Suppressor macrophage treated with lipopolysaccharide for 1 hour (primary cell): ENCODE measurements at places on chromosomes 7 and 10.

DNA sequence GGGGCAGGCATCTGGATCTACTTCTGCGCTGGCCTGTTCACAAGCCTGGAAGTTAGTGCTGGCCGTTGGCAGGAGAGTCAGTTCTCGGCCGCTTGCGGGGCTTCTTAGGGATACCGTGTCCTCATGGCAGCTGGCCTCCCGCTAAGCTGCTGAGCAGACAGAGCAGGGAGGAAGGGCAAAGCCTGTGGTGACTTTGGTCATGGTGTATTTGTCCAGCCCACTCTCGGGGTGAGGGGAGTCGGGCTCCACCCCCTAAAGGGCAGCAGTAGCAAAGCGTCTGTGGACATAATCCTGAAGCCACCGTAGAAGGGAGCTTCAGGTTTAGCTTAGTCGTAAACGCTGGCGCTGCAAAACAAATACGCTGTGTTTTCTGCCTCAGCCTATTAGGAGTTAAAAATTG, 12.2 kb downstream of the UBE3C start:
- DNase-seq = no peak

GRCh38 chr7:120441850-120442249, 168.9 kb downstream of the KCND2 start:
- no peak for DNase-seq

GRCh38 chr10:47336387-47337134, 11.6 kb upstream of the RBP3 start:
- no peak for DNase-seq

DNA sequence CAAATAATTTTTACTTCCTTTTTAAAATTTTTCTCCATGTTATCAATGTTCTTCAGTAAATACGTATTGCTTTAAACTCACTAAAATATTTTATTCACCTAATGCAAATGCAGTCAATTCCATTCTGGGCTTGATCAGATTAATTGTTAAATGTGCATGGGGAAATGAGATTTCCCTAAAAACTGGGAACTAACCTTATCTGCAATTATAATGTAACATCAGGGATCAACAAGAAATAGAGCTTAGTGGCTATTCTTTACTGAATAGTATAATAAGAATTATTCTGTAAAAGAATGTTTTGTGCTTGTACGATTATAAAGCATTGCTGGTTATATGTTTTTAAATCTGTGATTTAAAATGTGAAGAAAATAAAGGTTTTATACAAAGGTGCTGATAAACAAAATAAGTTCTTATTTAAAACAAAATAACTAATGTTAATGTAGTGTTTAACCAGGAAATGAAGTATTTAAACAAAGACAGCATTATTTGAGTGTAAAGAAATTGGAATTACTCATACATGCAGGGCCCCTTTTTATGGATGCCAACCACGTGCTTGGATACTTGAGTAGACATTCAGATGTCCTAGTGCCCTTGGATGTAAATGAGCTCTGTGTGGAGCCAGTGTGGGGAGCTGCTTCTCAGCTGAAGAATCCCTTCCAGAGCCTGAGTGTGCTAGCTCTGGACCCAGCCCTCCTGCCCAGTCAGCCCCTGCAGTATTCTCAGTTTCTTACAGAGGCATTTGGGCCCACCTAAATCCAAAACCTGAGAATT, 84.2 kb downstream of the REEP3 start:
- DNase-seq = no peak

GRCh38 chr10:124944982-124945381, 3.1 kb downstream of the ZRANB1 start:
- DNase-seq = no peak

- no peak for DNase-seq
These were observed 45.9 kb downstream of the CREM start for GRCh38 chr10:35172574-35172973.

GRCh38 chr10:12194752-12195271, 879 bp downstream of the NUDT5 start:
- peak; percentile 41 for DNase-seq

DNA sequence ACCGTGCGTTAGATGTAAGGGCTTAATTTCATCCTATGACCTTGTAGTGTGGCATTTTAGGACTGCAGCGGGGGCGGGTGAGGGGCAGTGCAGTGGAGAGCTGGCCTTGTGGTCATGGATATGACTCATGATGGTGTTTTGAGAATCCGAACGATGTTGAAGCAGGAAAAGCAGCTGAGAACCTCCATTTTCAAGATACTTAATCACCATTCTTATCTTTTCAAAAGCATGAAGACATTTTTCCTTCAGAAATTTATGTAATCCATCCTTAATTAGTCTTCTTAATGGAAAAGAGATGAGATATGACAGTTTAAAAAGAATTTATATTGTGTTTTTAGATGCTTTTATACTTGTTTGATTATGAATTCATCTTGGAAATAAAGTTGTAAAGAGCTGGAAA, 9.6 kb downstream of the ATP5F1C start:
- DNase-seq = no peak

DNA sequence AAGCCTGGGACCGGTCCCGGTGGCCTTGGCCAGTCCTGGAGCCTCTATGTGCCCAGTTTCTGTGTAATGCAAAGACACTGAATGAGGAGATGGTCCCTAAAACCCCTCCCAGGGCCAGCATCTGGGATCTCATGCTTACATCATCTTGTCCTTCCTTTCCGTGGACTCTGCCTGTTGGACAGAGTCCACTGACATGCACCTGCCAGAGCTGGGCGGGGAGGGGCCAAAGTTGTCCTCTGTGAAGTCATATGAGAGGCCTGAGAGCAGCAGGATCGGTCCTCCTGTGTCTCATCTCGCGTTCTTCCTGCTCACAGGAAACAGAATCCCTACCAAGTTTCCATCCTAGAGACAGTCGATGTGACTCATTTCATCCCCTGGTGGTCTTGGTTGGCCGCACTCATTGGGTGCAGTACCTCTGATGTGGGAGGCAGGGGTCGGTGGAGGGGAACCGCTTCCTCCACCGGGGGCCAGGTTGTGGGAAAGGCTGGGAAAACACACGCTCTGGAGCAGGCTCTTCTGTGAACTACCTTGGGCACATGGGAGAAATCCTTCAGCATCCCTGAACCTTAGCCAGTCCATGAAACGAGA, 389.6 kb upstream of the PODXL start:
- no peak for DNase-seq

DNA sequence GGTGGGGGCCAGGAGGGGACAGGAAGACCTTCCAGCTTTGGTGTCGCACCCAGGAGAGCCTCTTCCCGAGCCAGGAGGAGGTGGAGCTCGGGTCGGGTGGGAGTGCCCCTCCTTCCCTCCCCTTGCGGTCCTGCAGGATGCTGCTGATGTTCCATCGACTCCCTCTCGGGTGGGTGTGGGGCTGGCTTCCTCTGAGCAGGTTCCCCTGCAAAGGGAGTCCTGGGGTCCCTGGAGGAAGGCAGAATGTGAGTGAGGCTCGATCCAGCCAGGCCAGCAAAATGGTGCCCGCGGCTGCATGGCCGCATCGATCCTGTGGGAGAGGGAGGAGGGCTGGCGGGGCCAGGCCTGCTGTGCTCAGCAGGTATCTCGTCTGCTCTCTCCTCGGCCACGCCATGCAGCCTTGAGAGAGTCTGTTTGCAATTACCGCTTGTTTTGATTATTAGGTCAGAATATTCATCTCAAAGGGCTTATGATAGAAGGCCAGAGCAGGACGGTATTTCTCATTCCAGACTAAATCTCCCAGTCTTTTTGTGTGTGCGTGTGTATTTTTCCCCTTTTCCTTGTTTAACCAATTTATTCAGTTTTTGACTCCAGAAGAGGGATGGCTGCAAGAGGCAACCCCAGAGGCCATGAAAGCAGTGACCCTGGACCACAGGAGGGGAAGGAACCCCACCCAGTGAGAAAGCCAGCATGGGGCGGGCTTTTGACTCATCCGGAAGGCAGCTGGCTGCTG, 137.3 kb upstream of the ZMIZ1 start:
- DNase-seq = no peak

DNA sequence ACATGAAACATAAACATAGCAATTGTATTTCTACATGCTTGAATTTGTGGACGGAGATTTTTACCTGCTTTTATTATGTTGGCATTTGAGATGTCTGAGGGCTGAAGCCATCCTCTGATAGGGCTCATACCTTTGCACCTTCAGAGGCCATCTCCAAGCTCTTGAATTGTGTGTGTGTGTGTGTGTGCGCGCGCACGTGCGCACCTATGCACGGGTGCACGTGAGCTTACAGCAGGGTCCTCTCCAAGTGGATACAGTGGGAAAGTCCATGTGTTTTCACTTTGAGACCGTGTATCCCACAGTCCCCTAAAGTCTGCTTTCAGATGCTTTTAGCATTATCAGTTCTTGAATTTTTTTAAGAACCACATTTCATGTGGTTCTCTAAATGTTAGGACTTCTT, 178.6 kb downstream of the RAB11FIP2 start:
- no peak for DNase-seq

DNA sequence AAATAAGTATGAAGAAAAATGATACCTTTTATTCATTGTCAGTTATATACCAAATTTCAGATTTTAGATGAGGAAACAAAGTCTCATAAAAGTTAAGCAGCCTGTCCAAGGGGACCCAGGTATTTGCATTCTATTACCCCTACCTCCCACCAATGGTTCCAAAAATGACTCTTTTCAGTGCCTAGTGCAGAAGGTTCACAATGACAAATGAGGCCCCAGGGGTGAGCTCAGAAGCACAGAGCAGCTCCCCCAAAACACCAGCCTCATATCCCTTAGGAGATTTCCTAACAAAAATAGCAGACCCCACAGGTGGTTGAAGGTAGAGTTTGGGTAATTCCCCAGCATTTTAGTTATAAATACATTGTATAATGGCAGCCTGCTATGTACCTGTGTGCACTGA, 168.6 kb downstream of the REEP3 start:
- DNase-seq = no peak

- no peak for DNase-seq
These were observed 162.3 kb downstream of the ZNF33B start for GRCh38 chr10:42476101-42476500.

GRCh38 chr7:127245002-127245401, 7.7 kb downstream of the GRM8 start:
- DNase-seq = no peak

- no peak for DNase-seq
These were observed 699.4 kb upstream of the GALNT17 start for GRCh38 chr7:70432567-70433001.

DNA sequence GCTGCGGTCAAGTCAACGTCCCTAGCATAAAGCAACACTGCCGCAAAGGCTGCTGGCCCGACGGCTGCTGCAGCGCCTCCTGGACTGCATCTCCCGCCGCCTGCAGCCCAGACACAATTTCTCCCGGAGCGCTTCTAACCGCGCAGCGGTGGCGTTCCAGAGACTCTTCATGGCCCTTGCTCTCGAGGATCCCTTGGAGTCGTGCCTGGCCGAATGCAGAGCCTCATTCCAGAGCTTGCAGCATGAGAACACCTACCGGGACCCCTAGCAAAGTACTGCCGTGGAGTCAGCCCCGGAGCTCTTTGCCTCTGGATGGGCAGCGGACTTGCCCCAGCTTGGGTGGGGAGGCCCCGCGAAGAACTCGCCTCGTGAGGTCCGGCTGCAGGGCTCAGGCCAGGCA, 79.7 kb upstream of the ZNF32 start:
- no peak for DNase-seq

- no peak for DNase-seq
These were observed 23.7 kb upstream of the LIMK1 start for GRCh38 chr7:74059681-74060588.

GRCh38 chr10:2990764-2991163, 76.6 kb upstream of the PFKP start:
- DNase-seq = no peak

- no peak for DNase-seq
These were observed 10.2 kb downstream of the LMTK2 start for GRCh38 chr7:98116656-98117461.

GRCh38 chr10:96826438-96826837, 5.7 kb upstream of the LCOR start:
- DNase-seq = no peak

- no peak for DNase-seq
These were observed 23.0 kb upstream of the SVIL start for GRCh38 chr10:29657719-29658274.

DNA sequence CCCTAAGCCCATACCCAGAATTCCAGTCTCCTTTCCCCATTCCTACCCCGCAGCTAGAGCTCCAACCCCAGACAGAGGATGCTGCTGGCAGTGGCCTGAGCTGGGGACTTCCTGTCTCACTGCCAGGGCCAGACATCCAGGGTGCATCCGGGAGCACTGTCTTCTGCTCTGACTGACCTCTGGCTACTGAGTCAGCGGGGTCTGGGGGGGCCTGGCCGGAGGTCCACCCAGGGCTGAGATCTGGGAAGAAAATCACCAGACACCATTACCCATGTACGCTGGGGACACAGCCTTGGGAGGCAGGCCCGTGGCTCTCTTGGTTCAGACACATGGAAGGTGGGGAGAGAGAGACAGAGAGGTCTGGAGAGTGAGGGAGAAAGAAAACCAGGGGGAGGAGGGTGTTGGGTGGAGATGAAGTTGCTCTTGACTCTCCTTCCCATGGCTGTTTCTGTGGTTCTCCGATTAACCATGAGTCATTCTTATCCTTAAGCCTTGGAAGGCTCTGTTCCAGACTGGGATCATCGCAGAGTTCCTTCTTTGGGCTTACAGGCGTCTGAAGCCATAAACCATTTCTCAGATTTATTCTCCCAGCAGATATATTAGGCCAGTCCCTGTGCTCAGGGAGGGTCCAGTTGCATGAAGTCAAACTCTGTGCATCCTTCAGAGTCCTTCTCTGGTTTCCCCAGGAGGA, 23.6 kb downstream of the TSPAN15 start:
- DNase-seq = no peak

DNA sequence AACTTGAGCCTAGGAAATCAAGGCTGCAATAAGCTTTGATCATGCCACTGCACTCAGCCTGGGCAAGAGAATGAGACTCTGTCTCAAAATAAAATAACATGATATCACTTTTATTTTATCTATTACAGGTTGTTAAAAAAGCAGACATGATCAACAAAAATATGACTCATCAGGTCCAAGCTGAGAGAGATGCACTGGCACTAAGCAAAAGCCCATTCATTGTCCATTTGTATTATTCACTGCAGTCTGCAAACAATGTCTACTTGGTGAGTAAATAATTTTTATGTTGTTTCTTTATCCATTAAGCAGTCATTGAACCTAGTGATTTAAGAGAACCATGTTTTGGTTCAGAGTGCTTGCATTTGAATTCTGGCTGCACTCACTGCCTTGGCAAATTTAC, 3.3 kb downstream of the MASTL start:
- DNase-seq = peak; percentile 21

DNA sequence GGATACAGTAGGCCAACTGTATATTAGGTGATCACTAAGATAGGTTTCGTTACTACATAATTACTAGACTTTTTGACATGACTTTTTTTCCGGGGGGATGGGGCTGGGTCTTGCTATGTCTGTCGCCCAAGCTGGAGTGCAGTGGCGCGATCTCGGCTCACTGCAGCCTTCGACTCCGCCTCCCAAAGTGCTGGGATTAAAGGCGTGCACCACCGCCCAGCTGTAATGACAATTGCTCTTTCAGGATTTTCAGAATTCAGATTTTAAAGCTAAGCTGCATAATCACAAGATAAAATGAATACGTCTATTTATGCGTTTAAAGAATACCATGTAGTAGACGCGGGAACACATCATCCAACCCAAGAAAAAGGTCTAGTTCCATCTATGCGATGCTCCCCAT, 982 bp downstream of the IDI1 start:
- DNase-seq = no peak
